ENCODE measurements at places on chromosomes 12 and 14.

DNA sequence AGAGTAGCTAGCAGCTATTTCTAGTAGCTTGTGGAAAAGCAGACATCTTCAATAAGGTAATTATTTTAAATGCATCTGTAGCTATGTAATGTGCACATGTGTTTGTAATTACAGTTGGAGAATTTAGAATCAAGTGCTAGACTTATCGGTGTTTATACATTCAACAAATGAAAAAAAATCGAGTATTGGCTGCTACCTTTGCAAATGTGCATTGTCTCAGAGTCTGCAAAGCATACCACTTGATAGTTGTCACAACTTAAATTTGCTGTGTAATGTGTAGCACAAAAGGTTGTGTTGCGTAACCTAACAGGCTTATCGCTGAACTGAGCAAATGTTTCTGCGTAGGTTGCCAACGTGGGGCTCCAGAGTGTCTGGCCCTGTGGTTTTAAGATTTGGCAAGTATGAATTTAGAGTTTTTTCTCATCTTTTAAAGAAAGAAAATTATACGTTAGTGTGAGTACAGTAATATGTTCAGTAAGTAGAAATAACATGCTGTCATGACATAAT, 44.3 kb downstream of the TMTC2 start:
- no peak for DNase-seq

DNA sequence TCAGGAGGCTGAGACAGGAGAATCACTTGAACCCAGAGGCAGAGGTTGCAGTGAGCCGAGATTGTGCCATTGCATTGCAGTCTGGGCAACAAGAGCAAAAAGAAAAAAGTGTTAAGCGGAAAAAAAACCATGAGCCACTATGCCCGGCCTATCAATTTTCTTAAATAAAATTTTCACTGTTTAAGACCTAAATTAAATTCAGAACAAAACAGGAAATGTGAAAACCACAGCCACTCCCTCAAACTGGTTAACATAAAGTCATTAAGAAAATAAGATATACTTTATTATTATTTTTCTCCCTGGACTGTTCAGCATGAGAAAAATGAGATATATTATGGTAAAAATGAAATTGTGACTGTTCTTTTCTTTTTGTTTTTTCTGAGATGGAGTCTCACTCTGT, 44.6 kb upstream of the GCH1 start:
- no peak for DNase-seq

DNA sequence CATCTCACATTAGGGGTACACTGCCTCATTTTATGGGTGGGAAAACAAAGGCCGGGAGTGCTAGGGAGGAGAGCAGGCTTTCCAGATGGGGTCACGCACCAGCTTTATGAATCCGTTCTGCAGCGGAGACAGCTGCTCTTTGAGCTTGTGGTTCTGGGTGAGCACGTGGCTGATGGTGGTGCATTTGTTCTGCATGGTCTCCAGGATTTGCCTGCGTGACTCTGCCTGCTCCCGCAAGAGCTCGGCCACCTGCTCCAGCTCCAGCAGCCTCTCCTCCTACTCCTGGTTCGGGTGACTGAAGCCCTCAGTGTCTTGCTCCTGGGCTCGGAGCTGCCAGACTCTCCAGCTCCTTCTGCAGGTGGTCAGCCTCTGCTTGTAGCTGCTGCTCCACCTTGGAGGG, 23.6 kb upstream of the BLTP3B start:
- no peak for DNase-seq

GRCh38 chr12:88029093-88029665, at the start of gene C12orf50:
TSS of gene C12orf50 (minus strand) at chr12:88029401. CDS start at chr12:88026962, 2,439 bp downstream.
- DNase-seq, result no peak

- DNase-seq, result no peak
Observed at GRCh38 chr14:62347562-62348011, 585.4 kb downstream of the SNAPC1 start.

GRCh38 chr14:20177433-20177974, 13.2 kb upstream of the OR11G2 start:
- no peak for DNase-seq

DNA sequence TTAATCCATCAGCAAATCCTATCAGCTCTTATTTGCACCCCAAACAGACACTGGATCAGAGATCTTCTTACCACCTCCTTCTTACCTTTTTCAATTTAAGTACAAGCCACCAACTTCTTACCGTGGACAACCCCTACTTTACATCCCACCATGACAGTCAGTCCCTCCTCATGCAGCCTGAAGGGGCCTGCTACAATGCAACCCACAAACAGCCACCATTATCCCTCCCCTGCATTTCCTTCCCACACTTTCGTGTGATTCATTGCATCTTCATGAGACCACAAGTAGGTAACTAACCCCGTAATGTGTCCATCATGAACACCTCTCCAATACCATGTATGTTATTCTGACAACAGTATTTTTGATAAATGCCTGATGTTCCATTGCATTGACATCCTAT, 108.6 kb downstream of the BCL11B start:
- no peak for DNase-seq

DNA sequence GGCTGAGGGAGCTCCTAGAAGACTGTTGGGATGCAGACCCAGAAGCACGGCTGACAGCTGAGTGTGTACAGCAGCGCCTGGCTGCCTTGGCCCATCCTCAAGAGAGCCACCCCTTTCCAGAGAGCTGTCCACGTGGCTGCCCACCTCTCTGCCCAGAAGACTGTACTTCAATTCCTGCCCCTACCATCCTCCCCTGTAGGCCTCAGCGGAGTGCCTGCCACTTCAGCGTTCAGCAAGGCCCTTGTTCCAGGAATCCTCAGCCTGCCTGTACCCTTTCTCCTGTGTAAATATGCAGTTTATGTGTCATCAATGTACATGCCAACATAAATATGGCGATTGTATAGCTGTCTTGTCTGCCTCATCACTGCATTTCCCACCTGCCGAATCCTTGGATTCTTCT, 7.5 kb downstream of the AMHR2 start:
- no peak for DNase-seq

DNA sequence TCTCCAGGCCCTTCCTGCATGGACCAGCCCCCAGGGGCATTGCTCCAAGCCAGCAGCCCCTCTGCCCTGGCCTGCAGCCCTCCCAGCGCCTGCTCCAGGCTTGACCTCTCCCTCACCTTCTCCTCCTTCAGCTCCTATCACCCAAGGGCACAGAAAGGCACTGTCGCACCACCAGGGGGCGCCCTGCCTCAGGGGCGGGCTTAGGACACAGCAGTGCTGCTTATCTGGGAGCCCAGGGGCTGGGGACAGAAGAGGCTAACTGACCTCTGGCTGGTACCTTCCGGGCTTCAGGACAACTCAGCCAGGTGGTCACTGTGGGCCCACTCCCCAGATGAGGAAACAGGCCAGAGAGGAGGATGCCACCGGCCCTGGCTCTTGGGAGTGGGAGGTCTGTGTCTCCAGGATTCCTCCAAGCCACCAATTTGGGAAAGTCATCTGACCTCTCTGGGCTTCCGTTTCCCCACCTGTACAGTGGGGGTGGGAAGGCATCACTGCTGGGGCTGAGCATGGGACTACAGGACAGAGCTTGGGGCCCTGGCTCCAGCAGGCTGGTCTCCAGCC, 25.3 kb upstream of the GPR132 start:
- no peak for DNase-seq

- DNase-seq, result no peak
Observed at GRCh38 chr12:82027612-82028011, 268.5 kb upstream of the PPFIA2 start.

- no peak for DNase-seq
Observed at GRCh38 chr12:10194160-10194670, 15.4 kb downstream of the TMEM52B start.

GRCh38 chr12:57758552-57759359, 3.9 kb downstream of the MARCHF9 start:
- DNase-seq, result no peak

DNA sequence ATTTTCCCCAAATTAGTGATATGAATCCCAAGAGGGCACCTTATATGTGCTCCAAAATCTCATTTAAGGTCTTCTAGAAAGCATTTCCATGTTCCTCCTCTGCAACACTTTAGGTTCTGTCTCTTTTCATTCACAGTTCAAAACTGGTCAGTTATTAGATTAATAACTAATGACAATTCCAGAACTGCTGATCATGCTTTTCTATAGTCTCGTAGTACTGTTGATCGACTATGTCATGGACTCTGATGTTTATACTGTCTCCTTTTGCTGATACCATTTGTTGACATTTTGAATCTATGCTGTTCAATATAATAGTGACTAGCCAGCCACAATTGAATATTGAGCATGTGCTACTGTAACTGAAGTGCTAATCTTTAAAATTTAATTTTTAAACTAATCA, 728.3 kb downstream of the LRFN5 start:
- DNase-seq, result no peak

GRCh38 chr14:97198813-97199212, 401.6 kb downstream of the VRK1 start:
- DNase-seq, result no peak

- DNase-seq, result no peak
Observed at GRCh38 chr14:92660571-92660970, 87.9 kb downstream of the LGMN start.

DNA sequence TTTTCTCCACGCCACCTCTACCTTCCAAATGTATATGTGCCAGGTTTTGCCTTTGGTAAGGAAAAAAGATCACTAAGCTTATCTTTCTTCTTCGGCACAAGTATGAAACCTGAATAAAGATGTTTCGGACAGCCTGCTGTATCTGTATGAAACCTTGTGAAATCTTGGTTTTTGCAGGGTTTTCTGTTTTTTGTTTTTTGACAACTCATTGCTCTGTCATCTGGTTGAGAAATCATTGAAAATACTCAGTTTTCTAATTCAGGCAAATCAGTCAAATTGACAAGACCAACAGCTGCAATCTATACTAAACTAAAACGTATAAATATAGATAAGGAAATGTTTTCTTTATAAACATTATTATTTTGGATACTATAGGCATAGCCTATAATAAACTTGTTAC, 63.1 kb upstream of the FGD4 start:
- no peak for DNase-seq

GRCh38 chr14:52834440-52834842, 43.0 kb upstream of the GNPNAT1 start:
- no peak for DNase-seq

DNA sequence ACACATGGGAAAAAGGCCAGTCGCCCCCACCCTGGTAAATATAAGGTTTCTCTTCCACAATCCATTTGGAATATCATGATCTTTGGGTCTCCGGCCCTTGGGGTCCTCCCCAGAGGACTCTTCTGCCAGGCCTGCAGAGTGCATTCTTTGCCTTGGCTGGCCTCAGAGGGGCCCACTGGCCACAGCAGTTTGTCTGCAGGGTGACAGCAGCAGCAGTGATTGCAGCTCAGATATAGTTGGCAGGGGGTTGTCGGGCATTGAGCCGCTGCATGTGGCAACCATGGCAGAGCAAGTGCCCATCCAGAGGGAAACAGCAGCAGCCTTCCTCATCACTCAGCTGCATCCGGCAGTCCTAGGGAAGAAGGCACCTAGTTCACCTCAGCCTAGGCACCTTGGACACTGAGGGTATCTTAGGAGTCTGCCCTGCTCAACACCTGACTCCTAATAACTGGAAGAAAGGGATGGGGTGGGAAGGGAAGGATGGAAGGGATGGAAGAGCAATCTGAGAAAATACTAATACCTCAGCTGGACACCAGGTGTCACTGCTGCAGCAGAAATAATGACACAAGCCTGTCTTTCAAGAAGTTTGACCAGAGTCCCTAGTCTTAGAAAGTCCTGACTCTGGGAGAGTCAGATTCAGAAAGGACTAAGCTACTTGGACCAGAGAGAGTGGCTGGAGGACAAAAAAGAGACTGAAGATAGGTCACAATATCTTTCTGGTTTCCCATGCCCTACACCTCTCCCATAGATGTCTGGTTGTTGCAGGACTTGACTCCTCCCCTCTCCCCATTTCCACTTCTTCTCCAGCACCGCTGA, 8.9 kb downstream of the AJUBA start:
- DNase-seq, result no peak

GRCh38 chr12:12466157-12466556, 96.5 kb downstream of the DUSP16 start:
- no peak for DNase-seq

GRCh38 chr12:89571491-89572195, 45.8 kb upstream of the POC1B start:
- DNase-seq, result no peak

GRCh38 chr12:45260104-45260815, 44.4 kb downstream of the ANO6 start:
- no peak for DNase-seq

DNA sequence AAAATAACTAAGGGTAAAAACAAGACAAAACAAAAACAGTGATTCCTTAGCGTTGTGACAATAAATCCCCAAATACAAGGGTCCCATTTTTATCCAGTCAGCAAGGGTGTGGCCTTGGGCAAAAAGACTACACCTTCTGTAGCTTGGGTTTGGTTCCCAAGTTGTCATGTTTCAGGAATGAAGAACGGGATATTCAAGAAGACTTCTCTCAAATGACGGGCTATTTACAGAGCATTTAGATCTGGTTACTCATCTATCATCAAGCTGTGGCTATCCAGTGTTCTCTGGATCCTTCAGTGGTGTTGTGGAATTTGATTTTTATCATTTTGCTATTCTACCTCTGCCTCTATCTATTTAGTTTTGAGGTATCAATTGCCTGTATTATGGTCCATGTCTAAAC, 219.7 kb downstream of the SLC25A21 start:
- DNase-seq, result no peak

- DNase-seq, result no peak
Observed at GRCh38 chr14:42624980-42625761, 1018.5 kb downstream of the LRFN5 start.

GRCh38 chr12:112848972-112849371, 57.4 kb downstream of the RPH3A start:
- DNase-seq, result no peak

DNA sequence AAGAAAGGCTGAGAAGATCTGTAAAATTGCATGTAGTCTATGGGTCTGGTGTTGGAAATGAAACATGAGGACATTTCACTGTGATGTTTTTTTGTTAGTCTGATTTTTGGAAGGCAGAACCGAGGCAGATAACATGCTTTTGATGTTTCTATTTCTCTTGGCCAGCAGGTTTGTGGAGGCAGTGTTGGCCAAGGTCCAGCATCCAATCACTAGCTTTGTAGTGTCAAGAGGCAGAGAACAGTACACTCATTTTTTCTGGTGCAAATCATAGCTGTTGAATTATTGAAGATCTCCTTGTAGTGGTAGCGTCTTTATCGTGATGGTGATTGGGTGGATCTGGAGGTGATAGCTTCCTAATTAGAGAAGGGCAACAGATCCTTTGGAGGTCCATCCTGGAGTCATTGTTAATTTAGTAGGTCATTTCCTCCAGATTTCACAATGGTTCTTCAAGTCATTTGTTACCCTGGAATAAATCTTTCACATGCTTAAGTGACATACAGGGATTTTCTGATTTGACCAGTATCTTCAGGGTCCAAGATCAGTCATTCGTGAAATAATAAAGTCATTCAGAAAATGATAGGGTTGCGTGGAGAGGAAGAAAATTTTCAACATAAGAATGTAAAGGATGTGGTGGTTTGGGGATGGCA, 252.4 kb upstream of the CPNE8 start:
- DNase-seq, result no peak

DNA sequence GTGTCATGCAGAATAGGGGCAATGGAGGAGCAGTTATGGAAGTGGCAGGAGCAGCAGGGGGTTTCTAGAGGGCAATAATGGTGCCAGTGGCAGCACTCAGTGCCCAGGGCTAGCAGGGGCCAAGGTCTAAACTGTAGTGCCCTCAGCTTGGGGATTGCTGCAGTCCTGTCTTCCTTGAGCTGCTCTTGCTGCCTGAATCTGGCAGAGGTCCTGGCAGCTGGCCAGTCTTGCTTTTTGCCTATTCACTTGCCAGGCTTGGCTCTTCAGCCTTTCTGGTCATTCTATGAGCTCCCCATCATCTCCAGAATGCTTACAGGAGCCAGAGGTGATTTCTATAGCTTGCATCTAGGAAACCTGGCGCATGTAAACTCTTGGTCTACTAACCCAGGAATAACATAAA, 72.0 kb downstream of the SUDS3 start:
- DNase-seq, result no peak
